ENCODE measurements at places on chromosomes 7 and 10. TPM values are rescaled to one million over a fixed set of nuclear protein-coding genes. Genes with fewer than 3 reads are reported as not detected.

DNA sequence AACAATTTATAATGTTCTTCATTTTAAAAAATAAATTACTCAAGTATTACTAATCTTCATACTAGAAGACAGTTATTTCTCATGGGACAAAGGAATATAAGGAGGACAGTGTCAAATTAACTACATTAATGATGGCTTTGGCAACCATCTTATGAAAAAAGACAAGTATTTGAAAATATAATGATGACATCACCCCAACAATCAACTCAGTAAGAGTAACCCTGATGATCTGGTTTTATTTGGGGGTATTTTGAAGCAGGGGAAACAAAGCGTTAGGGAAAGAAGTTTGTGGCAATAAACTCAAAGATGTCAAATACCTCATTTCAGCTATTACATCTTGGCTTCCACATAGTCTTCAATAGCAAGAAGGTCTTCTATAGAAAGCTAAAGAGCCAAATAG, 29.0 kb upstream of the RELN start:
- DNase-seq, result no peak

GRCh38 chr7:148852272-148852671, 31.8 kb downstream of the EZH2 start:
- no peak for DNase-seq

The GRM3 gene
- not detected for total RNA-seq

DNA sequence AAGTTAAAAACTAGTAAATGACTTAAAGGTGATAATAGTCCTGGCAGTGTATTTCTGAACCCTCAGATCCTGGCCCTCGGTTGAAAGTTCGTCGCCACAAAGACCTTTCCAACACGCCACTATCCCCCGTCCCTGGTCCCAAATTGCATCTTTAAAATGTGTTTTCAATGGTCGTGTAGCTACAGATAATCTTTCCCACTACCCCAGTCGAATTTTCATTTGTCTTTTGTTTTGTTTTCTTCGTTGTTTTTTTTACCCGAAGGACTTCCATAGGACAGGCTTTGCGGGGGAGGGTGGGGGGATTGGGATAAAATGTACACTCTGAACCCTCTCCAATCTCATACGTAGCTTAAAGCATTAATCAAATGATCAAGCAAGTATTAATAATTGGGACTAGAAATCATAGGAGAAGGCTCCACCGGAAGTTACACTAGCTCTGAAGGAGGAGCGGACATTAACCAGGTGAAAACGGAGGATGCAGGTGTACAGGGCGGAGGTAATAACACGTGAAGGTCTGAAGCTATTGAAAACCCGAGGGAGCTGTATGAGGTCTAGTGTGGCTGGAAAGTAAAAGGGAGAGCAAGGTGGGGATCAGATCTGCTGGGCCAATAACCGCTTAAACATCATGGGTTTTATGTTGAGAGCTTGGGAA, 32.8 kb upstream of the PHF14 start:
- peak; percentile 32 for DNase-seq

GRCh38 chr7:142997456-142997989, 29.4 kb downstream of the OR9A2 start:
- DNase-seq, result no peak

DNA sequence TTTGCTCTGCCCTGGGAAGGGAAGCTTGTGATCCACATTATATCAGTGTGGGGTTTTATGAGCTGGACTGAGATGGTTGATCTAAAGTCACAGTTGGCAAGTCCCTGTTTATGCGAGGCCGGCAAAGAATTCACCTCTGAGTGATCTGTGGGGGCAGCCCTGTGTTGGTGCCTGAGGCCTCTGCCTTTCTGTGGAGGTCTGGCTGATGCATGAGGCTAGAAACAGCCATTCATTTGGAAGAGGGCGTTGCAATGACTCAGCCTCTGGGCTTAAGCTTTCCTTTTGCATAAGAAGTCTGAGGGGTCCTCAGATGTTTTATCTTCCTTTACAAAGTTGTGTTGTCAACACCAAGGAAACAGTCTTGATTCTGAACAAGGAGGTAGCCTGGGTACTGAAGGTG, 126.9 kb downstream of the MGMT start:
- no peak for DNase-seq

DNA sequence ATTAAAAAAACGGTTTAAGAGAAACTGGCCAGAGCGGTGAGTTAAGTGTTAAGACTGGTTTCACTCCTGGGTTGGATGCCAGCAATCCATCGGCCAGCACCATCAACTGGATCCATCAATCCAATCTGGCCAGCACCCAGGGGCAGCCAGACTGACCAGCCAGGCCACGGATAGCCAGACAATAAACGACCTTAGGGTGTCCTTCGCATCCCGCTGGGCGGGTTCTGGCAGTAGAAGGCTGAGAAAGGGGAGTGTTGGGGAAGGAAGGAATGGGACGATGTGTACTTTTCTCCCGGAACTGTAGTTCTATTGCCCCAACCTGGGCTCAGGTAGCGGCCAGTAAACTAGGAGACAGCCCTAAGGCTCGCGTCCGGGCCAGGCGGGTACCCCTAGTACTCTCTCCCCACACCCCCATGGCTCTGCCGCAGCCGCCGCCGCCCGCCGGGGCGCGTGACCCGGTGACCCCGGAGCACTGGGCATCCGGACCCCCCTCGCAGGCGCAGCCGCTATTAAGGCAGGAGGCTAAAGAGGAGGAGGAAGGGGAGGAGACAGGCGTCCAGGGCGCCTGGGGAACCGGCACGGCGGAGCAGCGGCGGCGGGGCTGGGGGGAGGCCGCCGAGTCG, at the start of gene CASD1:
CASD1 (plus strand) TSS at position 546 of the 623 bp plus-strand sequence. CDS start 276 bp downstream, outside the sequence.
- DNase-seq, result no peak

GRCh38 chr7:137829337-137829992, 17.3 kb downstream of the DGKI start:
- DNase-seq, result no peak

DNA sequence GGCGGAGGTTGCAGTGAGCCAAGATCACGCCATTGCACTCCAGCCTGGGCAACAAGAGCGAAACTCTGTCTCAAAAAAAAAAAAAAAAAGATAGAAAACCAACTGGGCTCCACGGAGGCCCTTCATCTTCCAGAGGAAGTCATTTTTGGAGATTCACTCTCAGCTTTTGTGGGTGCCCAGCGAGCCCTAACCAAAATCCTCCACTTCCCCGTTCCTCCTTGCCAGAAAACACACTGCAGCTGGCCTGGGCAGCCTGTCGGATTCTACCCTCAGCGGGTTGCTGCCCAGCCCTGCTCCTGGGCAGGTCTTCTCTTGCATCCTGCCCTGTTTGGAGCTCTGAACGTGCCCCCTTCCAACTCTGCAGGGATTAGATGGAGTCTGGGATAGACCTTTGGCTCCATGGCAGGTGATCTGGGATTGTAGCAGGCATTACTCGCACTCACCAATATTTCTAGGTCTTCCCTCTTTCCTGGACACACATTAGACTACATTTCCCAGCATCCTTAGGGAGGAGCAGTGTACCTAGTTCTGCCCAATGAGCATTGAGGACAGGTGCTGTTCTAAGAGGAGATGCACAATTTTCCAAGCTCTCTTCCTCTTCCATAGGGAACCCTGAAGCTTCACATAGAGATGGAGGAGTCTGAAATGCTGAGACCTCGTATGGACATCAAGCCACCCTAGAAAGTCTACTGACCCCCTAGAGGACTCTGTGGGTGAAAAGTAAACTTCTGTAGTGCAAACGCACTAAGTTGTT, 4.6 kb downstream of the GRID2IP start:
- DNase-seq, result no peak

- DNase-seq, result no peak
Observed at GRCh38 chr10:49389361-49389933, 6.4 kb downstream of the DRGX start.

GRCh38 chr10:11535346-11535959, 76.0 kb downstream of the USP6NL start:
- DNase-seq, result no peak

- DNase-seq, result no peak
Observed at GRCh38 chr7:152137476-152138025, 112.1 kb downstream of the GALNT11 start.

GRCh38 chr10:60977161-60978122, 33.5 kb upstream of the RHOBTB1 start:
- no peak for DNase-seq

The PDE1C gene
- not detected for total RNA-seq

The PAX4 gene
- not detected for total RNA-seq

GRCh38 chr7:70657571-70657970, 474.4 kb upstream of the GALNT17 start:
- DNase-seq, result no peak

- DNase-seq, result no peak
Observed at GRCh38 chr7:41720046-41720445, 17.2 kb upstream of the INHBA start.

DNA sequence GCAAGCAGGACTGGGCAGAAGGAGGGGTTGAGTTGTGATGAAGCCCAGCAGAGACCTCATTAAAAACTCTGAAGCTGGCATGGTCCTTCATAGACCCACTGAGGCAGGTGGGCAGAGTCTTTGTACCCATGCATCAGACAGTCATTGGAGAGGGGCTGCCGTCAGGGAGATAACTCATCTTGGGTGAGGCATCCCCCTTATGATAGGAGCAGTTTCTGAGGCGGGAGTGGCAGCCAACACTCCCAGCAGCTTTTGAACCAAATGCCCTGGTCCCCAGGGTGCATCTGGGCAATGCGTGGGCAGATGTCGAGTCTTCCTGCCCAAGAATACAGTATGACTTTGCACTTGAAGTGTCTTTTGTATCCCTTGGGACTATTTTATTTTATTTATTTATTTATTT, 68.1 kb downstream of the HTR5A start:
- no peak for DNase-seq

DNA sequence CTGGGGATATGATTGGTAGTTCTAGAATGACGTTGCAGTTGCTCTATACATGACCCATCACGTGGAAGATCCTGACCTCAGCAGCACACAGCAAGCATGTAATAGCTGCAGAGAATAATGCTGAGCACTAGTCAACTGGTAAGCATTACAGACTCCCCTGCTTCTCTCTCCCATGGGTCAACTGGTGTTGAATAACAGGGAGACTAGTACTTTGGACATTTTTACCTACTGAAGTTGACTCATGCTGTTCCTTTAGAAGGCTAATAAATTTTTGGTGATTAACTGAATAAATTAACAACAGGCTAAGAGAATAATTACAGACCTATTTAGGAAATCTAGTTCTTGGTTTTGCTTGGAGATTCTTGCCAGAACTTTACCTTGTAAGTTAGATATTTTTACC, 234.1 kb downstream of the AUTS2 start:
- DNase-seq, result no peak

- DNase-seq, result no peak
Observed at GRCh38 chr7:52163311-52163710, 846.7 kb upstream of the COBL start.

DNA sequence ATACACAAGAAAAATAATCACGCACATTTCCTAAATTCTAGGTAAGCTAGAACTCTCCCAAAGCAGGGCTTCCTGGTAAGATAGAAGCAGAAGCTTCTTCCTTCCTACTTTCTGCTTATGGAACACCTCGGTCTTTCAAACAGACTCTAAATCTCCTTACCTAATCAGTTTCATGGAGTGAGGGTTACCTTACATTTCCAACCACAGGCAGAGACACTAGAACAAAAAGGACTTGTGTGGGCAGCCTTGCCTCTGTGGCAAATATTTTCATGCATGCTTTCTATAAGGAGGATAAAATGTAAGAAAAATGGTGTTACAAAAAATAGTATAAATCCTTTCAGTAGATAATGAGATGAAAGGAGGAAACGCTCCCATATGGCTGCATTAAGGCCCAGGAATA, 386.3 kb upstream of the SMIM30 start:
- DNase-seq, result no peak

- DNase-seq, result no peak
Observed at GRCh38 chr7:80472491-80473200, 39.2 kb downstream of the GNAT3 start.

DNA sequence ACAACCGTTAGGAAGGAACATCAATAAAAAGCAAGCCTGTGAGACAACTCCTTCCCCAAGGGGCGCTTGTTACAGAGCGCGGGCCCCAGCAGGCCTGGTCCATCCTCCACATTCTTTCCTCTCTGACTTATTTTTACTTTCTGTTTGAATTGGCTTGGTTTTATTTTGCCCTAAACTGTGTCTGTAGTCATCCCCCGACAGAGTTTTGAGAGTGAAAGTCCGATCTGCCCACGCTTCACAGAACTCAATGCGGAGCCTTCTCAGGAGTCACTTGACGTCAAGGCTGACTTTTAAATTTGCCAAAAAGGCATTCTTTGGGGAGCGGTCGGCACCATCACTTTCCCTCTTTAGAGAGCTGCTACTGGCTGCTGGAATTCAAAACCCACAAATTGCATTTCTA, 150.1 kb upstream of the KLF6 start:
- DNase-seq, result no peak

- DNase-seq, result no peak
Observed at GRCh38 chr10:71241114-71241829, 28.9 kb downstream of the UNC5B start.

- no peak for DNase-seq
Observed at GRCh38 chr10:116132780-116133399, 140.1 kb downstream of the GFRA1 start.

GRCh38 chr7:36630112-36630650, 94.1 kb downstream of the AOAH start:
- no peak for DNase-seq

GRCh38 chr7:69817121-69817520, 218.8 kb downstream of the AUTS2 start:
- no peak for DNase-seq

GRCh38 chr7:158824028-158824427, 5.3 kb downstream of the ESYT2 start:
- DNase-seq, result no peak

The NUTM2A gene
- 0.21 TPM for total RNA-seq

The RHOBTB1 gene
- total RNA-seq, result 0.77 TPM

DNA sequence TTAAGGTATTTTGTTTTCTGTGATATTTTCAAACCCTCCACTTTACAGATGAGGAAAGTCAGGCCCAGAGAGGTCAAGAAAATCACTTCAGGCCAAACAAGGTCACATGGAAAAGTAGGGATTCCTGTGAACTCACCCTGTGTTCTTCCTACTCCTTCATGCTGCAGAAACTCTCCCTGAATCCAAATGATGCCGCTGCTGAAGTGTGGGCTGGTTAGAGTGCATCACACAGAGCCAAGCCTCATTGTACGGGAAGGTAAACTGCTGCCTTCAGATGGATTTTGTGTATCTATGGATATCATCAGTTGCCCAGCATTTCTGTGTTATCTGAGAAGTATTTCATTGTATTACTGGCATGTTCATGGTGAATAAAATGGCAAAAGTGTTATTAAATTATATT, 75.4 kb downstream of the NRG3 start:
- DNase-seq, result no peak

DNA sequence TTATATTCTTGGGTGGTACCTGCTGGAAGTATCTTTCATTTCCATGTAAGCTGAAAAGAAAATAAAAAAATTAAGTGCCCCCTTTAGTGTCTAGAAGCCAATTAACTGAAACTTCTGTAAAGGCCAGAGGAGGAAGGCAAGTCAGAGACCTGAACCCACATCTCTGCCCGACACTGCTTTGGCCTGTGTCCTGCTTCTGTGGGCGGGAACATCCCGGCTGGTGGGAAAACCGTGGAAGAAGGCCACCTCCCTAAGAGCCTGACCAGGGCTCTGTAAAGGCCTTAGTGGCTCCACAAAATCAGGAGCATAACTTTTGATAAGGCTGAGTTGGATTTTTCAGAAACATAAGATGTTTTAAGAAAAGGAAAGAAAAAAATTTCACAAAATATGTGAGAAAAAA, 9.4 kb downstream of the CPXM2 start:
- DNase-seq, result no peak

The NPVF gene
- not detected for total RNA-seq
